ENCODE measurements at places on chromosomes 7 and 10.

DNA sequence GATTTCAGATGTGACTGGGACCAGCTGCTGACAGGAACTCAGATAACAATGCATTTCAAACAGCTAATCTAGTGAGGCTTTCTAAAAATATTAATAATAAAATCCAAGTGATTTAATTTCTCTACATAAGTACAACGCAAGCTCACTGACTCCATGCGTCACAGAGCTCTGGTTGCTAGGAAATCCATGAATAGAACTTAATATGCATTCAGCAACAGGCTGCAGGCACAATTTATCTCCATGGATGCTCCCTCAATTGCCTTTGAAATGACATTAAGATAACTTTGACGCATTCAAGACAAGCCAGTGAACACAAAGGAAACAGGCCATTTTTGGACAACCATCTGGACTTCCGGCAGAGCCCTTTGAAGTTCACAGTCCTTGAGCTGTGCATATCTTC is 118.7 kb upstream of the COL1A2 start:
- no peak for DNase-seq

GRCh38 chr10:112136486-112137153 is 46.9 kb downstream of the GPAM start:
- DNase-seq, result no peak

- DNase-seq, result no peak
Observed at GRCh38 chr7:30828591-30828990, 57.4 kb downstream of the MINDY4 start.

- DNase-seq, result no peak
Observed at GRCh38 chr7:64618785-64619456, 47.0 kb upstream of the ZNF107 start.

DNA sequence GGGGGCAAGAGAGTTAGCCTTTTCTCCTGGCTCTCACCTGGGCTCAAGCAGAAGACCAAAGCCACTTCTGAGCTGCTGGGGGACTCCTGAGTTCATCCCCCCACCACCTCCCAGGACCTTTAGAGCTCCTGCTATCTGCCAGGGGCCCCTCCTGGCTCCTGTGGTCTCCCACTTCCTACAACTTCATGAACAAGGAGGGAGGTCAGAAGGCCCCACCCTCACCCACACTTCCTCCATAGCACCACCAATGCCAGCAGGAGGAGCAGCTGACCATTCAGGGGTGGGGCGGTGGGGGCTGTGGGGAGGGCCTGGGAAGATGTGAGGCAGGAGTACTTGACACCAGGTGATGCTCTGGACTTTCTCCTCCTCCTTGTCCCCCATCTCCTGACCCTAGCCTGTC is 32.6 kb upstream of the ADCYAP1R1 start:
- DNase-seq, result no peak

DNA sequence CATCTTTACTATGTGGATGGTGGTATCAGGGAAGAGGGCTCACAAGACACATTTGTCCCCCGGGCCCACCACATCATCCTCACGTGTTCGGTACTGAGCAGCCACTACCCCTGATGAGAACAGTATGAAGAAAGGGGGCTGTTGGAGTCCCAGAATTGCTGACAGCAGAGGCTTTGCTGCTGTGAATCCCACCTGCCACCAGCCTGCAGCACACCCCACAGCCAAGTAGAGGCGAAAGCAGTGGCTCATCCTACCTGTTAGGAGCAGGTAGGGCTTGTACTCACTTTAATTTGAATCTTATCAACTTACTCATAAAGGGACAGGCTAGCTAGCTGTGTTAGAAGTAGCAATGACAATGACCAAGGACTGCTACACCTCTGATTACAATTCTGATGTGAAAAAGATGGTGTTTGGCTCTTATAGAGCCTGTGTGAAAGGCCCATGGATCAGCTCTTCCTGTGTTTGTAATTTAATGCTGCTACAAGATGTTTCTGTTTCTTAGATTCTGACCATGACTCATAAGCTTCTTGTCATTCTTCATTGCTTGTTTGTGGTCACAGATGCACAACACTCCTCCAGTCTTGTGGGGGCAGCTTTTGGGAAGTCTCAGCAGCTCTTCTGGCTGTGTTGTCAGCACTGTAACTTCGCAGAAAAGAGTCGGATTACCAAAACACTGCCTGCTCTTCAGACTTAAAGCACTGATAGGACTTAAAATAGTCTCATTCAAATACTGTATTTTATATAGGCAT is 9.1 kb upstream of the CSGALNACT2 start:
- DNase-seq, result peak; percentile 28

DNA sequence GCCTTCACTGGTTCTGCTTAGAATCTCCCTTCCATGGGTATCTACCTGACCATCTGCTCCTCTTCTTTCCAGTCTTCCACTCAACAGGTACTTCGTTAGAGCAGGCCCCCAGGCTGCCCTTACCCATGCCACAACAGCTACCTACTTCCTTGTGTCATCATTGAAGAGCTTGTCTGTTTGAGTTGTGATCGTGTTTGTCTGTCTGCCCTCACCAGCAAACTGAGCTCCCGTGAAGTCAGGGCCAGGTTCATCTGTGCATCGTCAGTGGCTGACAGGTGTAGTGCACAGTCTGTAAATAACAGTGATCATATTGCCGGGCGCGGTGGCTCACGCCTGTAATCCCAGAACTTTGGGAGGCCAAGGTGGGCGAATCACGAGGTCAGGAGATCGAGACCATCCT is 5.0 kb downstream of the NIPSNAP2 start:
- DNase-seq, result no peak

DNA sequence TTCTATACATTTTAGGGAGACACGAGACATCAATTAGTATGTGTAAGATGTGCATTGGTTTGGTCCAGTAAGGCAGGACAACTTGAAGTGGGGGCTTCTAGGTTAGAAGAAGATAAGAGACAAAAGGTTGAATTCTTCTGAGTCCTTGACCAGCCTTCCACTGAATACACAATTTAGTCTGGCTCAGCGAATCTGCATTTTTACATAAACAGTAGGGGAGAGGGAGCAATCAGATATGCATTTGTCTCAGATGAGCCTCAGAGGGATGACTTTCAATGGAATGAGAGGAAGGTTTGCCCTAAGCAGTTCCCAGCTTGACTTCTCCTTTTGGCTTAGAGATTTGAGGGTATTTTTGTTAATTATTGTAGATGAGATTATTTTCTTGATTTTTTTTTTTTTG is 20.0 kb upstream of the C10orf90 start:
- no peak for DNase-seq

- no peak for DNase-seq
Observed at GRCh38 chr10:92064506-92064905, 140.9 kb downstream of the BTAF1 start.

DNA sequence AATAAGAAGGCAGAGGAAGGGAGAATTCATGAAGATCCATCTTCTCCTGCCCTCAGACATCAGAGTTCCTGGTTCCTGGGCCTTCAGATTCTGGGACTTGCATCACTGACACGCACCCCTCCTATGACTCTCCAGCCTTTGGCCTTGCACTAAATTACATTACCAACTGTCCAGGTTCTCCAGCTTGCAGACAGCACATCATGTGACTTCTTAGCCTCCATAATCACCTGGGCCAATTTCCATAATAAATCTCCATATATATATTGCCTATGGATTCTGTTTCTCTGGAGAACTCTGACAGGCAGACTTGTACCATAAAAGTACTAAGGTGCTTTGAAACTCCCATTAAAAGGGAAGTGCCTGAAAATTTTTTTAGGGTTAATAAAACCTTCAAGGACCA is 23.2 kb downstream of the RSU1 start:
- no peak for DNase-seq

DNA sequence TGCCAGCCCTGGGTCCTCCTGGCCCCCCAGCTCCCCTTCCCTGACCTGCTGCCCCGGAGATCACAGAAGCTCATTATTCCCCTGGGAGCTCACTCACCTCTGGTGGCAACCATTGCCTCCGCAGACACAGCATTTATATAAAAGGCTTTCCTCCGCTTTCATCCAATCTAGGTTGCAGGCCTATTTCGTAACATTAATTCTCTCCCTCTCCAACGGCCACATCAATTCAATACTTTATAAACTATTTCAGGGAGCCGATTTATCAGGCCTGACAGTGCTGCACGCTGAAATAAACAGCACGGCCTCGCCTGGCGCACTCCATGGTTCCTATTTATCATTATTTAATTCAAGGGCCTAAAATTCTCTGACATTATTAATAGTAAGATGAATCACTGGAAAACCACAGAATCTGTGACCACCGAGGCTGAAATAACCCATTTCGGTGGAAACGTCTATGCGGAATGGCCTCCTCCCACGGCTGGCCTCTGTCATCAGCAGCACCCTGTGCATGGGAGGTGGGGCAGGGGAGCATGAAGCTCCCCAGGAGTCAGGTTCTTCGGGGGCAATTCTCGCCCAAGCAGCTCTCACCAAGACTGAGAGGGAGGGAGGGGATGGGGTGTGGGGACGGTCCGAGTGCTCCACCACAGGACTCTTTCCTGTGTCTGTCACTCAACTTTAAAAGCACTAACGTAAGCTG is 249.3 kb upstream of the PFKP start:
- no peak for DNase-seq

DNA sequence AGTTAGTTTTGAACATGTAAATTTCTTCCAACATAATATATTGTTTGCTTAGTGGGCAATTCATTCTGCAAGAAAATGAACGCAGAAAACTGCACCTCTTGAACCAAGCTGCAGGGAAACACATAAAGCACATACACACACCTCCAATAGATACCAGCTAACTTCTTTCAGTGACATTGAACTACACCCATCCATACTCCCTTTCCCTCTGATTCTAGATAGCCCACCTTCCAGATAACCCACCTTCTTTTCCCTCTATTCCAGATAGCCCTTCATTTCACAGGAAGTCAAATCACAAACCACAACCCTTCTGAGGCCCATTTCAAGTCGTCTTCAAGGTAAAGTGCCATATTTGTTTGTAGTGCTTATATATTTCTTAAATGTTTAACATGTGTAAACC is 28.5 kb downstream of the NRBF2 start:
- no peak for DNase-seq

GRCh38 chr7:113867325-113867724 is 51.5 kb downstream of the PPP1R3A start:
- DNase-seq, result no peak

DNA sequence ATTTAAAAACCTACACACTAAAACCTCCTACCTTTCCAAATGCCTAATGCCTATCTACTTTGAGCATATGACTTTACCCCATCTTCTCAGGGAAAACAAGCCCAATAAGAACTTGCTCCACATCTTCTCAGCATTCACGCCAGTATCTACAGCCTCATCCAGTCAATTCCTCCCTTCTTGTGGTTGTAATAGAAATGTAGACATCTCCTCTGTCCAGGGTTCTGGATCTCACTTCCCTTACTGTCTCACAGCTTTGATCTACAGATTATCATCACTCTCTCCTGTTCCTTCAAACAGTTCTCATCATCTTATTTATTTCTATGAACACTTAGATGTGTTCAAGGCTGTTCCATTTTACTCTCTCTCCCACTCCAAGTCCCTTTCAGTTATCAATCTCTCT is 70.4 kb upstream of the NOBOX start:
- DNase-seq, result no peak

- DNase-seq, result no peak
Observed at GRCh38 chr7:156606691-156607331, 33.8 kb upstream of the RNF32 start.

DNA sequence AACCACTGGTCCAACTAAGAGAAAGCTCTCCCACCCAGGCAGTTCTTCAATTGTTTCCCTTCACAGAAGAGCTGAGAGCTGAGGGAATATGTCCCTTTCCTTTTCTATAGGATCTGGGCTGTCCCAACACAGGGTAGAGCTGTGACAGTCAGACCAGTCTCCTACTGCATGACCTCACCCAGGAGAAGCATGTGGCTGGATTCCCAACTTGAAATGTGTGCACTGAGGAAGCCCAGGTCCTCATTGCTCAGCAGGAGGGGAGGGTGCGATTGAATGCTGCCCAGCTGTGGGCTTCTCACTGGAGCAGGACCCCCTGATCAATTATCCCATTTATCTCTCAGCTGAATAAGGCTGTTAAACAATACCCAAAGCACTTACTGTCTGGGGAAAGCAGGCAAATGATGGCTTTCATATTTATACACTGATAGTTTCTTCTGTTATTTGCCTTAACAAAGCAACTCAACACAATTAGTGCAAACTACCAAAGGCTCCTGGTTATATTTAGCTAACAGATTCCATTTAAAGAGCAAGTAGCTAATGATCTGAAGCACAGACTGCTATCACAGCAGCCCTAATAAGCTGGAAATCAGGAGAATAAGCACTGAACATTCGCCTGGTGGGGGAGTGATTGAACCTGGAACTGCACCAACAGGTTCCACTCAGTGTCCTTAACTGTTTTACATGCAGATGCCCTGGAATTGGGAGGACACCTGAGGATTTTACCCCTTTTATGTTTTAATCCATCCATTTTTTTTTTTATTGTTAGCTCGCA is 508.8 kb downstream of the CCSER2 start:
- DNase-seq, result no peak

- DNase-seq, result no peak
Observed at GRCh38 chr10:88121361-88121760, 257.9 kb downstream of the PTEN start.

DNA sequence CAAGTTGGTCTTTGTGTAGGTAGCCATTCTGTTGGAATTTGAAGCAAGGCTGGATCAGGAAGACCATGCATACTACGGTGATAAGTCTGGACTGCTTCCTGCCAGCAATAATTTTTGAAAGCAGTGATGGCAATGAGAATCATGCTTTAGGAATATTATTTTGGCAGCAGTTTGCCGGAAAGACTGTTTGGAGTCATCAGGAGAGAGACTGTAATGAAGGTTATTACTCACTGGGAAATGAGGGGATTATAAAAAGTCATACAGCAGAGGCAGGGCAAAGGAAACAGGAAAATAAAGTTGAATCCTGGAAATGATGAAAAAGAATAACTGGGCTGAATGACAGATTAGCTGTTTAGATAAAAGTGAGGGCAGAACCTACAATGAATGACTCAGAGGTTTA is 1136.8 kb upstream of the AUTS2 start:
- no peak for DNase-seq

- DNase-seq, result no peak
Observed at GRCh38 chr7:134120405-134120804, 6.7 kb upstream of the LRGUK start.

DNA sequence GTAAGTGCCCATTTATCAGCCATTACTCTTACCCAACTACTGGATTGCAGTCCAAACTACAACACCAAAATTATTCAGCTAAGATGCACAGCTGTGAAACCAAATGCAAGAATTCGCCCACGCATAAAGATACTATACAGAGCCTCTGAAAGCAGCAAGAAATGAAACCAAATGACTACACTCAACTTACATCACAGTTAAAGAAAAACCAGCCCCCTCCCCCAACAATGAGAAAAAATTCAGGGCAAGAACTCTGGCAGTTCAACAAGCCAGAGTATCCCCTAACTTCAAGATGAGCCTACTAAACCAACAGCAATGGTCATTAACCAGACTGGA is 209.1 kb upstream of the VWC2 start:
- no peak for DNase-seq

DNA sequence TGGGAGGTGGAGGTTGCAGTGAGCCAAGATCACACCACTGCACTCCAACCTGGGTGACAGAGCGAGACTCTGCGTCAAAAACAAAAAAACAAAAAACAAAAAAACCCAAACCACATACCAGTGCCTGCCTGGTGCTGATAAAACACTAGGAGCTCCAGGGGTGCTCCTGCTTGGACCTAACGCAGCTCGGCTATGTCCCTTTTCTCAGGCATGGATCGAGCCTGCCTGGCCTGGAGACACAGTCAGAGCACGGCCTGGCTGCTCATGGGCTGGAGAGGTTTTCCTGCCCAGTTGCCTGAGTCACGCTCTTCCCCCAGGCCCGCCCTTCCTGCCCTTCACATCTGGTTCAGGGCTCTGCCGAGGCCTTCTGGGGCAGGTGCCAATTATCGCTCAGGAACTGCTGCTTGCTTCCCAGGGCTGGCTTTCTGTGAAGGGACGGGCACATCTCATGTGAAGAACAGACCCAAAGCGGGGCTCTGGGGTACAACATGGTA is 12.6 kb upstream of the NPFFR1 start:
- peak; percentile 50 for DNase-seq
